ENCODE measurements at places on chromosomes 1 and 21. TPM values are rescaled to one million over a fixed set of nuclear protein-coding genes. Genes with fewer than 3 reads are reported as not detected.

The CFAP141 gene
- not detected for total RNA-seq

The HCN3 gene
- total RNA-seq: 1.1 TPM

The SLC45A3 gene
- 2.6 TPM for total RNA-seq

The HAPLN2 gene
- total RNA-seq: not detected

The NECTIN4 gene
- total RNA-seq: not detected

The PGLYRP3 gene
- total RNA-seq: not detected

The NGF gene
- 7.7 TPM for total RNA-seq

The CSMD2 gene
- 8.8 TPM for total RNA-seq

The CELA3A gene
- not detected for total RNA-seq

The SWT1 gene
- total RNA-seq: 3.3 TPM

The HES3 gene
- not detected for total RNA-seq

The SPRR2G gene
- not detected for total RNA-seq

The IFI16 gene
- total RNA-seq: 98.1 TPM

The TSPEAR gene
- not detected for total RNA-seq

The KCNE1 gene
- total RNA-seq: 0.53 TPM

The MASP2 gene
- total RNA-seq: 0.06 TPM

The CLCA1 gene
- not detected for total RNA-seq

The RNF186 gene
- not detected for total RNA-seq

The CFAP74 gene
- not detected for total RNA-seq

The CXADR gene
- total RNA-seq: 1.3 TPM

All from aortic smooth muscle cell (primary cell).